ENCODE measurements at places on chromosomes 16 and 17.

DNA sequence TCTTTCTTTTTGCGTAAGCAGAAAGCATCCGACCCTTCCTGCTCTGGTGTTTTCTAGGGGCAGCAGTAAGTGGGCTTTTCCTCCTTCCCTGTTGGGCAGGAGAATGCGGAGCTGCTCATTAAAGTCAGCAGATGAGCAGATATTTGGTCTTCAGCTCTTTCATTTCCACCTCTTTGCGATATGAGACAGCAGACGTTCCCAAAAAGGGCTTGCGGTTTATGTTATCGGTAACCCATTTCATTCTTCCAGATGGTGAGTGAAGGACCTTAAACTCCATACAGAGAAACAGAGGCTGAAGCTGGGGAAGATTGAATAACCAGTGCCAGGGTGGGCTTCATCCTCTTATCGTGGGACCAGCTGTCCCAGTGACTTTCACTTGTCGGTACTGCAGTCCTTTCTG is 40.7 kb downstream of the KSR1 start:
- no peak for DNase-seq

DNA sequence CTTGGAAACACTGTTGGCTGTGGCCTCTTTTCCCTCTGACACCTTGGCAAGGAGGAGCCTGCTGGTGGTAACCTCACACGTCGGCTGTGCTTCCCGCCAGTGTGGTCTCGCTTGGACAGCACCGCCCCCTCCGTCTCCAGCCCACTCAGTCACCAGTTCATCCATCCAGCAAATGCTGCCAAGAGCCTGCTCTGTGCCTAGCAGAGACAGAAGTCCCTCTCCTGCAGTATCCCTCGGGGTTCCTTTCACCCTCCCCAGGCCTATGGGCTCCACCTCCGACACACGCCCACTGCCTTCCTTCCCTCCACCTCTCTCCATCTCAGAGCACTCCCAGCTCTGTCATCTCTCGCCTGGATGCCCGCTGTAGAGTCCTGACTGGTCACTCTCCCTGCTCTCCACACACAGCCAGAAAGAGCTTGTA is 12.3 kb downstream of the CACNG4 start:
- no peak for DNase-seq

DNA sequence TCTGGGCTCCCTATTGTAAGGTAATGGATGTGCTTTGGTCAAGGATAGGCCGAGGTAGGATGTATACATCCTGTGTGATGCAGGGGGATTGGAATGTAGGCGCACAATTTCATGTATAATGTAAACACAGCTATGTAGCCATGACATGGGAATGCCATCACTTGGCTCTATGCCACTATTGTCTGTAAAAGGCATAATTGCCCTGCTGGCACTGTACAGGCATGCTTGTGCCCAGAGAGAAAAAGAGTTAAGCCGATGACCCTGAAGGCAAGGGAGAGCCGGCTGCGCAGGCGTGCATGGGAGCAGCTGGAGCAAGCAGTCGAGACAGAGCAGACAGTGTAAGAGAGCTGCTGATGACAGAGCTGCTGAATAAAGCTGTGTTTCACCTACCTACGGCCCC is 212.5 kb upstream of the CPHXL start:
- no peak for DNase-seq

- DNase-seq, result no peak
Measured at GRCh38 chr17:28363776-28364650, 986 bp downstream of the SEBOX start.

- no peak for DNase-seq
Measured at GRCh38 chr17:82298538-82299421, 18.6 kb downstream of the CD7 start.

All from glutamatergic neuron (in vitro differentiated cells).